ENCODE measurements at places on chromosomes 1 and 21.

DNA sequence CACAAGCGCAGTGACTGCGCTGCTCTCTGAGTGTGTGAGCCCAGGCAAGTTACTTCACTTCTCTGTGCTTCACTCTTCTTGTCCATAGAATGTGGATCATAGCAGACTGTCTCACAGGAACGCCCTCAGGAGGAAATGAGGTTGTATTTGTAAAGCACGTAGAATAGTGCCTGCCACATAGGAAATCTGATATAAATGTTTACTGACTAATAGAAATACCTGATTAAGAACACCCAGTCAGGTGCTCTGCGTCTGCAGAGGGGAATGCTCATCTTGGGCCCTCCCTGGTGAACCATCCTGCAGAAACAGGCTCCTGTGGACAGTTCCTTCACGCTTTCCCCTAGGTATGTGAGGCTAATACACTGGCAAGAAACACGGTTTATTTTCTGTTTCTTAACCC is 100.3 kb downstream of the BEND5 start:
- no peak for DNase-seq

GRCh38 chr21:44702111-44702972 is 5.4 kb downstream of the KRTAP10-12 start:
- no peak for DNase-seq

DNA sequence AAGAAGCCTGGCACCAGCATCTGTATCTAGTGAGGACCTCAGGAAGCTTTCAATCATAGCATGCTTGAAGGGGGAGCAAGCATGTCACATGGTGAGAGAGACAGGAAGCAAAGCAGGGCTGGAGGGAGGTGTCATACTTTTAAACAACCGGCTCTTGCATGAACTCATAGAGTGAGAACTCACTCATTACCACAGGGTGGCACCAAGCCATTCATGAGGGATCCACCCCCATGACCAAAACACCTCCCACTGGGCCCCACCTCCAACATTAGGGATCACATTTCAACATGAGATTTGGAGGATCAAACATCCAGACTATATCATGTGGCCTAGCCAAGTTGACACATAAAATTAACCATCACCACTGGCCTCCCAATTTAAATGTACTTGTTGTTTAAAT is 125.1 kb upstream of the KCND3 start:
- DNase-seq, result no peak

DNA sequence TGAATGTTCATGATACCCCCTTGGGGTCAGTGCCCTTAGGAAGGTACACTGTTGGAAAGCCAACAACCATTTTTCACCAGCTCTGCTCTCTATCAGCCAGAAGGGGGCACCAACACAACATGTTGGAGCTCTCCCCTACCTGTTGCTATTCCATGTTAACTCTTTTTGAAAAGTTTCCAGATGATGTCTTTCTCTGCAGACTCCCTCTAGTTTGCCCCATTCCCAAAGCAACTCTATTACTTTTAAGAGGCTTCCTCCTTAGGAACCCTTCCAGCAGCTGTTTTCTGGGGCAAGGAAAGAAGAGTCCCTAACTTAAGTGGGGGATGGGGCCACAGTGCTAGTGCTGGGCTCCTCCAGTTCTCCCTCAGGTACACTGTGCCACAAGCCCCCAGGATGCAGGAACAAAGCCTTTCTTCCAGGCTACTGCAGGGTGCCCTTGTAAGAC is 22.9 kb upstream of the NDC1 start:
- DNase-seq, result peak; percentile 58

DNA sequence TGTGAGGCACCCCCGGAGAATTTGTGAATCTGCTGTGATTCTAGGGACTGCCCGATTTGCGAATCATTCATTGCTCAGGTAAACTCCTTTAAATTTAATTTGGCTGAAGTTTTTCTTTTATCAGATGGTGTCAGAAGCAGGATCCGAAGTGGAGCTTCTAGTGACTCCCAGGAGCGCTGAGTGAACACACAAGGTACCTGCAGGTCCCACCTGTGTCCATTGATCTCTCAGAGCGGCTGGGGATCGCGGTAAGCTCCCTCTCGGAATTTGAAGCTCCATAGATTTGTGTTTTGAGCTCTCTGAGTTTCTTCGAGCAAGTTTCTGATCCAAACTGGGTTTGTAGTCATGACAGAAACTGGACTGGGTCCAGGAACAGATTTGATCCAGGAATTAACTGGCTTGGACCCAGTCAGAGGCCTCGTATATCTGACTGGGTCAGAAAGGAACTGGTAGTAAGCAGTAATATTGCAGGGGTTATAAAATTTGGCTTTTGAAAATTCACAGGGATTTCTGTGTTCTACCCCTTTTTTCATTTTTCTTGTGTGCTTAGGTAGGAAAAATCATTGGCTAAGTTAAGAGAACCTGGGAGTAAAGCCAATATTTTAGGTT is 56.2 kb upstream of the EDEM3 start:
- DNase-seq, result no peak

GRCh38 chr1:72170246-72170645 is 112.1 kb downstream of the NEGR1 start:
- no peak for DNase-seq

GRCh38 chr1:57124768-57125446 is 159.1 kb upstream of the C8B start:
- no peak for DNase-seq

- peak; percentile 97 for DNase-seq
Observed at GRCh38 chr1:115239426-115239825, 98.6 kb downstream of the NGF start.

- no peak for DNase-seq
Observed at GRCh38 chr21:33691945-33692603, 49.8 kb downstream of the ITSN1 start.

DNA sequence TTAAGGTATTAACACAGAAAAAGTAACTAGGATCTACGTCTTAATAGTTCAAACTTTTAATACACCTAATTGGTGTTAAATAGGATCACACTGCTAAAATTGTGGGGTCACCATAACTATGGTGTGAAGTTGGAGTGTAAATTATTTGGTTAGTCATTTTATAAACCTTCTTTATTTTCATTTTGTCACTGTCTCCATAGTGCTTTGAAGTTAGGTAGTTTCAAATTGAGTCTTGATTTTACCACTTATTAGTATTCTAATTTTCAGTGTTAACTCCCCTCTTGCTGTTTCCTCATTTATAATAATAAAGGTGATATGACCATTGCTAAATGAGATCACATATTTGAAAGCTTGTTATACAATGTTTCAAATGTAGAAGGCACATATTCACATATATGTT is 738.1 kb upstream of the CHRM3 start:
- DNase-seq, result no peak

DNA sequence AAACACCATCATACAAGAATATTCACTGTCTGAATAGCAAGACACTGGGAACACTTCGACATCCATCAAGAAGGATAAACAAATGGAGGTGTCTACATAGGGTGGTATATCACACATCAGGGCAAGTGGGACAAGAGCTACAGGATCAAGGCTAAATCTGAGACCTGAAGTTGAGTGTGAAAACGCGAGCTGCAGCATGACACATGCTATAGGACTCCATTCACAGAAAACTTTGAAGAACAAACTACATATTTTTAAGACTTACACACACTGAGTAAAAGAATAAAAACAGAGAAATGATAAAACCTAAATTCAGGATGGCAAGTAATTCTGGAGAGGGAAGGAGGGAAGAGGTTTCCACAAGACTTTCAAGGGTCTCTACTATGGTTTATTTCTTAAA is 2.1 kb downstream of the TTC39A start:
- peak; percentile 45 for DNase-seq
